Activated CD8-positive, alpha-beta memory T cell treated with anti-CD3 and anti-CD28 coated beads, Interleukin-2, amount 10 ng/mL, durations not matched to agents 7 days and 5 days (primary cell): ENCODE measurements at places on chromosomes 1 and 21.

GRCh38 chr1:203534526-203534925 is 40.6 kb downstream of the OPTC start:
- no peaks in the 10 kb centered on the region for H3K27me3 ChIP-seq
- H3K27ac ChIP-seq = no peak overlapping the region
- no peak overlapping the region for H3K4me3 ChIP-seq
- no peak for DNase-seq
- H3K36me3 ChIP-seq = no peaks in the 10 kb centered on the region

DNA sequence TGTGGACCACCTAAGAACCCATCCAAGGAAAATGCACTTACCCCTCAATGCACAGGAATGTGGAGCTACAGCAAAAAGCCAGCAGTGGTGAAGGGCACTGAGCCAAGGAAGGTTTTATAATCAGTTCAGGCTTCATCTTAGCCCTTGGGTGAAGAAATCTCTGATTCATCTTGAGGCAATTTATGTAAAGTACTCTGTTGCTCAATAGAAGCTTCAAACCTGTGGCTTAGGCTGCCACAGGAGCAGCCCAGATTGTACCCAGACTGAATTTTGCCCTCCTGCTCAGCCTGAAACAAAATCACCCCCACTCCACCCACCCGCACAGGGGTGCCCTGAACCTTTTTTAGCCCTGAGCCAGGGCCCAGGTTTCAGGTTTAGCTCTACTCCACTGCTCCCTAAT is at the start of gene S100A12:
S100A12 (minus strand) TSS at position 111 of the 400 bp plus-strand sequence. CDS start 1,029 bp downstream, outside the sequence.
- no peaks in the 10 kb centered on the region for H3K36me3 ChIP-seq
- no peak within 1 kb of the TSS for H3K4me3 ChIP-seq
- no peaks in the 10 kb centered on the region for H3K4me1 ChIP-seq
- no peak within 1 kb of the TSS for H3K27ac ChIP-seq
- DNase-seq = no peak
- H3K27me3 ChIP-seq = peaks cover 28% of the 10 kb centered on the region

DNA sequence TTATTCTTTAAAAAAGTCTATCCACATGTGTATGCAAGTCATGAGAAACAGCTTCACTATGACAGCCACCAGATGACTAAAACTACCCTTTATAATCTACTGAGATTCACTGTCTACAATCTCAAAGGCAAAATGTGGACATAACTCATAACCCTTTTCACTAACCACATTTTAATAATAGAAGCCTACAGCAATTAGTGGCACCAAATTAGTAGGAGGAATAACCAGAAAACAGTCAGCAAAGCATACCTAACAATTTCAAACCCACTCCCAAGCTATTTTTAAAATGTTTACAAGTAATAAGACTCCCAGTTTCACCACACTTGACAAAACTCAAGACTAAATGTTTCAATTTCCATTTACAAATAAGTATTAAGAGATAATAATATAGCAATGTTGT is 442.9 kb downstream of the PTPRC start:
- DNase-seq = no peak
- H3K27me3 ChIP-seq = no peaks in the 10 kb centered on the region
- H3K27ac ChIP-seq = no peak overlapping the region
- peaks cover 10% of the 10 kb centered on the region for H3K4me1 ChIP-seq
- H3K36me3 ChIP-seq = peaks cover 13% of the 10 kb centered on the region
- no peak overlapping the region for H3K4me3 ChIP-seq

DNA sequence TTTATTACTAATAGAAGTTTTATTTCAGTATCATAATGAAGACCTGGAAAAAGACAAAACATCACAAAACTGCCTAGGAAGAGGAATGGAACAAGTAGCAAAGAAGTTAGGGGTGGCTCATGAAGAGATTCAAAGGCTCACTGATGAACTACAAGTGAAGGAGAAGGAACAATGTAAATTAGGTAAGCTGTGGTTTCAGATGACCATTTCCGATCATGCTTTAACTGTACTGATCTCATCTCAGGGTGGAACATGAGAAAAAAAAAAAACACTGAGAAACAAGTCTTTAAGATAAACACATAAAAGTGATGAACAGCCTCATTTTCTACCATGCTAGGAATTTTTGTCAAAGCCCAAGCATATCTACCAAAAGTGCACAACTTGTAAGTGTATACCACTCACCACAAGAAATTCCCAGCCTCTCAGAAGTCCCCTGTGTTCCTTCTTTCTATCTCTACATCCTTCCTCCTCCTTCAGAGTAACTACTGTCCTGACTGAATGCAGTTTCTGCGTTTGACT is 19.6 kb downstream of the CCDC30 start:
- H3K4me3 ChIP-seq = no peak overlapping the region
- DNase-seq = no peak
- no peak overlapping the region for H3K27ac ChIP-seq

DNA sequence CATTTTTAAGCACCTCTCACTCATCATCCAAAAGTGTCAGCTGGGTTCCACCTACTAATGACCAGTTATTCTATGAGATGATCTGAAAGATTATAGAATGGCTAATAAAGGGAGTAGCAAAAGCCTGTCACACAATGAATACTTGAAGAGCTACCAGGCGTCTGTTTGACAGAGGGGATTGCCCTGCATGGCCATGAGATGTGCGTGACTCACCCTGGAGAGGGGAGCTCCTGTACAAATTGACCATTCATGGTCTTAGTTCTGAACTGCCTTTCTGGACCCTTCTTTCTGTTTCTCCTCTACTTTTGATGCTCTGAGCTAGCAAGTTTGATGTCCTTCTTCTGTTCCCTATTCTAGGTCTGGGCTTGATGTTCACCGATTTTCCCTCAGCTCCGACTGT is 85.2 kb upstream of the ABCD3 start:
- peaks cover 8% of the 10 kb centered on the region for H3K4me1 ChIP-seq
- H3K27me3 ChIP-seq = peaks cover 37% of the 10 kb centered on the region
- DNase-seq = no peak
- no peak overlapping the region for H3K27ac ChIP-seq
- no peaks in the 10 kb centered on the region for H3K36me3 ChIP-seq

DNA sequence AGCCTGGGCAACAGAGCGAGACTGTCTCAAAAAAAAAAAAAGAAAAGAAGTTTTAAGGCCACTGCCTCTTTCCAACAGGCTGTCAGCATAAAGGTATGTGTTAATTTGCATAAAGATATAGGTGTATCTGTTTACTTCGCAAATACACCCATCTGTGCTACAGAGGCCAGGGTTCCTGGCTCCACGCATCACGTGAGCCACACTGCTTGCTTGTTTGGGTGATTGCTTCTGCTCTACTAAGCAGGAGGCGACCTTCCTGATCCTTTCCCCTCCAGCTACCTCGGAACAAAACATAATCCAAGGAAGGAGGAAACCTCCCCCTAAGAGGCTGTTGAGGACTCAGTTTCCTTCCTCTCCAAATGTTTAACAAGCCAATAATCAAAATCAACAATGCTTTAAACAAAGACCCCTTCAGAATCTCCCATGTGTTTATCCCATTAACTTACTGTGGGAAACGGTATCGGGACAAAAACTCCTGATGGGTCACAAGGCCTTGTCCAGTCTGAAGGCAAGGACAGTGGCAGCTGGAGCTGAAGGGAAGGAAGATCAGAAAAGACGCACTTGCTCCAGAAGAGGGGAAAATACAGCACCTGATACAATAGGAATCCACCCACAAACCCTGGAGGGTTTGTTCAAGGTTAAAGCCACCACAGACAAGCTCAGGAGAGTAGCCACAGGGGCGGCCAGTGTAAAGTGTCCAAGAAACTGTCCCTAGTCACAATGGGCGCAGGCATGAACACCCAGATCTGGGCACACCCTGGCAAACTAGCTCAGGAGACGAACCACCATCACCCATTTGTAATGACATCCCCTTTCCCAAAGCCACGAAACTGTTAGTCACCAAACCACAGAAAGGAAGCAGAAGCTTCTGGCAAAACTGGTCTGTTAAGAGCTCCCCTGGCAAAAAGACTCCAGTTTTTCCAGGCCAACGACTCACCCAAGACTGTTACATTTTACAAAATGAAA is 17.2 kb downstream of the CTNNBIP1 start:
- H3K27ac ChIP-seq = no peak overlapping the region
- DNase-seq = no peak
- H3K27me3 ChIP-seq = no peaks in the 10 kb centered on the region
- H3K4me1 ChIP-seq = peaks cover 15% of the 10 kb centered on the region

GRCh38 chr1:36175137-36176095 is 19.5 kb downstream of the MAP7D1 start:
- peaks cover 46% of the 10 kb centered on the region for H3K36me3 ChIP-seq
- H3K27ac ChIP-seq = no peak overlapping the region
- H3K27me3 ChIP-seq = no peaks in the 10 kb centered on the region

GRCh38 chr1:97632075-97632474 is 288.8 kb downstream of the DPYD start:
- DNase-seq = no peak
- no peaks in the 10 kb centered on the region for H3K4me1 ChIP-seq
- no peaks in the 10 kb centered on the region for H3K27me3 ChIP-seq
- H3K4me3 ChIP-seq = no peak overlapping the region

DNA sequence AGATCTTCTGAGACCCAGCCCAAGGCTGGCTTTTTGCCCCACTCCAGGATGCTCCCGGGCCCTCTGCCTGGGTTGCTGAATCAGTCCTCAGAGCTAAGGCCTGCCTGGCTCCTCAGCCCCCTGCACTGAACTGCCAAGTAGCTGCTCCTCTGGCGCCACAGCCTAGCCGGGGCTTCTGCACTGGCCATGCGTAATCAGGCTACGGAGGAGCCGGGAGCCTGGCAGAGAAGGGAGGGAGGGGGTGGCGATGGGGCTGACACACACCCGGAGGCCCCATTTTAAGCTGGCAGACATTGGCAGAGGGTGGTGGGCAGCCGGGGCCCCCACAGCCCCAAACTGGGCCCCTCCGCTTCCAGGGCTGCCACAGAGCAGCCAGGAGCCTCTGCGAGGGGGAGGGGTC is 38.7 kb downstream of the ALPL start:
- H3K36me3 ChIP-seq = no peaks in the 10 kb centered on the region
- no peak overlapping the region for H3K27ac ChIP-seq
- no peak for DNase-seq
- H3K4me1 ChIP-seq = peaks cover 4% of the 10 kb centered on the region
- no peak overlapping the region for H3K4me3 ChIP-seq
- H3K27me3 ChIP-seq = peaks cover 15% of the 10 kb centered on the region

DNA sequence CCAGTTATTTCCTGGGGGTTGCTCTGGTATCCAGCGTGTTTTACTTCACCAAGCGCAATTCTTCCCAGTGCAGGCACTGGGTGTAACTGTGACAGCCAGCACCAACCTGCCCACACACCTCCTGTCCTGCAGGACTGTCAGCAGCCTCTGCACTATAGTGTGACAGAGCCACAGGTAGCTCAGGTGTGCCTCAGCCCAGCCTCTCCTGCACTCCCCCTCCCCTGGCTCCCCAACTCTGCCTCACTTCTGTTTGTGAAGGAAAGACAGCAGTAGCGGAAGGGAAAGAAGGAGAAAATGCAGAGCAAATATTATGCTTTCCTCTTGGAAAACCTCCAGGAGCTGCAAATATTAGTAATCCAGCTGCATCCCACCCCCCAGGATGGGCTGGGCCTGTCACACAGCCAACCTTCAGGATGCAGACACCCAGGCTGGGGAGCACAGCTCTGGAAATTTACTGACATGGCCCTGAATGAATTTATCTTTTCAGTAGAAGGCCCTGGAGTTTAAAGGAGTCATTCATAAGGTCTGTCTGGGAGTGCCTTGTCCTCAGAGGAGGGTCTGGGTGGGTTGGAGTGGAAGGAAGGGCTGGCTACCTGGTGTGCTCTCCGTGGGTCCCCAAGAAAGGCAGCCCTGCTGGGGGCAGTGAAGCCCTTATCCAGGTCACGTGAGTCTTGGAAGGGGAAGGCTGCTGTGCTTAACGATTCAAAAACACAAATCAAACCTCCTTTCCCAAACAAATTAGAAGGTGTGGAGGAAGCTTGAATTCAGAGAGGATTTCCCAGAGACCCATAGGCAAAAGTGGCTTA is 20.9 kb downstream of the CAPN2 start:
- H3K36me3 ChIP-seq = peaks cover 38% of the 10 kb centered on the region
- peak overlapping the region; percentile 24 for H3K27ac ChIP-seq
- DNase-seq = no peak
- H3K4me3 ChIP-seq = no peak overlapping the region
- peaks cover 36% of the 10 kb centered on the region for H3K4me1 ChIP-seq

GRCh38 chr1:84538599-84538998 is 32.2 kb upstream of the GNG5 start:
- H3K36me3 ChIP-seq = peaks cover 27% of the 10 kb centered on the region
- no peak for DNase-seq
- H3K27me3 ChIP-seq = no peaks in the 10 kb centered on the region
- peaks cover 26% of the 10 kb centered on the region for H3K4me1 ChIP-seq
- peak overlapping the region; percentile 12 for H3K27ac ChIP-seq
